CD4-positive, alpha-beta T cell treated with Interleukin-21 for 1 hour (primary cell): ENCODE measurements at places on chromosomes 12 and 14.

- DNase-seq: no peak
Measured at GRCh38 chr14:64938972-64939816, 3.4 kb downstream of the GPX2 start.

GRCh38 chr14:23559926-23560520 lies 4.0 kb downstream of the THTPA start:
- no peak for DNase-seq

DNA sequence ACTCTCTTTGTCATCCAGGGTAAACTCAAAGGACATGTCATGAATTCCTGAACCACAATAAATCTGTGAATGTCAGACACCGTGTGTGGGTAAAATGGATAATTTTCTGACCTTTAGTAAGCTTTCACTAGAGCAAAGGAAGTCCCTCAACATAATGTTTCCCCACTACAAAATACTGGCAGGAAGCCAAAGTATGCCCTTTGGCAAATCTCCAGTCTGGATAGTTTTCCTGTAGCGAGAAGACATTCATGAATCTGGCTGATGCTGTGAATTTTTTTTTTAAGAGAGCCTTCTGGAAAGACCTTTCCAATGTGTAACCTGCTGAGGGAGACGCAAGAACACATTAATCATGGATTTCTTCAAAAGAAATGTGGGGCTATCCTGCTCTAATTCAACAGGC lies 389.6 kb upstream of the DDHD1 start:
- no peak for DNase-seq

DNA sequence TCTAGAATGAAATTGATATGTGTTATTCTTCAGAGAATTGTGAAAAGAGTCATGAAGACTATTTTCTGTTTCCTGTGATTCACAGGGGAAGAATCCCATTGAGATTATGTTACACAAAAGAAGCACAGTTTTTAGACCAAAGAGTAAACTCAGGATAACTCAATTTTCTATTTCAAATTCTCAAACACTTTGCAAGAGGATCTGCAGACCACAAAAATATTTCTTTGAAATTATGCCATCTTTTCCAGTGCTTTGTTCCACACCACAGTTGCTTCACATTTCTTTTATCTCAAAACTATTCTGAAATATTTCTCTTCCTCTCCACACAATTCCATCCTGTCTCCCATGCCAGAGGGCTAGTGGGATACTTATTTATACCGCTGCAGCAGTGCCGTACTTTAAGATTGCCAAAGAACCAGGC lies 188.9 kb upstream of the FOXG1 start:
- DNase-seq: no peak

- DNase-seq: no peak
Measured at GRCh38 chr12:117343296-117343695, 18.1 kb downstream of the NOS1 start.

- peak; percentile 64 for DNase-seq
Measured at GRCh38 chr12:1591034-1591433, 3.3 kb downstream of the FBXL14 start.

DNA sequence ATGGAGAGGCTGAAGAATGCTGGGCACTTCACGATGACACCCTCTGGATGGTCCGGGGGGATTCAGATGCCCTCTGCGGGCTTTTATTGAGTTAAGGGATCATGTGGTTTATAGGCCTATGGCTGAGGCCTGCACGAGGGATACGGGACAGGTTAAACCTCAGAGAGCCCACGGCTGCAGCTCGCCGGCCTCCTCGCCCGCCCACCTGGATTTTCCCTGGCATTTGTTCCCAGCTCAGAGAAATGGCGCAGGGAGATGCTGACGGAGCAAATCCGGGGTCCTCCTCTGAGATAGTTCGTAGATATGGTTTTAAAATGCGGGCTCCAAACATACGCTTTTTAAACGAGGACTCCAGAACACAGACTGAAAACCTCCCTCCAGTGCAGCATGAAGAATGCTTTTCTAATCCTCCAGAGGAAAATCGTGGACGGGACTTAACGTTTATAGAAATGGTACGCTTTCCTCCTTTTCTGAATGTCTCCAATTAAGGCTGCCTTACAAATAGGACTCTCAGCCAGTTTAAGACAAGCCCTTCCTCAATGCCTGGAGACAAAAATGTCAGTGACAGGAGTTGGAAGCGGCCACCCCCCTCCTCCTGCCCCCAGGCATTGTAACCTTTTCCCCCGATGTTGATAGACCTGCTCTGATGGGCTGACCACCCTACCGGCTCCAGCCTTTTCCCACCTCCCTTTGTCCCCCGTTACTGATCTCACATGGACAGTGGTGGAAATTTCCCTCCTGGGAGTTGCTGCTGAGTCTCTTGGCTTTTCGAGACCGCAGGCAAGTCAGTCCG lies 16.6 kb downstream of the CCND2 start:
- DNase-seq: no peak

DNA sequence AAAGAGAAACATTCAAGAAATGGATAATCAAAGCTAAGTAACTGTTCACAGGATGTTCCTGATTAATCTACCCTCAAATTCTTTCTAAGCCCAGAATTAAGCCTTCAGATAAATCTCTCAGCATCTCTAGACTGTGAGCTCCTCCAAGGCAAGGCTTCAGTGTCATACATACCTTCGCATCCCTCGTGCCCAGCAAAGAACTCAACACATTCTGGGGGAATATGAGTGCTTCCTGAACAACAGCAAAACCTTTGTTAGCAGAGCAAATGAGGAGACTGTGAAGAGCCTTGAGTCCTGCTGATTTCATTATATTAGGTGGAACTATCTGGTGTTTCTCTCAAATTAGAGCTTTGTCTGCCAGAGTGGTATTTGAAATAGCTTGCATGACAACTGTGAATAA lies 401.8 kb upstream of the TMPO start:
- no peak for DNase-seq

GRCh38 chr12:34291001-34291400 lies 268.7 kb downstream of the ALG10 start:
- DNase-seq: no peak

DNA sequence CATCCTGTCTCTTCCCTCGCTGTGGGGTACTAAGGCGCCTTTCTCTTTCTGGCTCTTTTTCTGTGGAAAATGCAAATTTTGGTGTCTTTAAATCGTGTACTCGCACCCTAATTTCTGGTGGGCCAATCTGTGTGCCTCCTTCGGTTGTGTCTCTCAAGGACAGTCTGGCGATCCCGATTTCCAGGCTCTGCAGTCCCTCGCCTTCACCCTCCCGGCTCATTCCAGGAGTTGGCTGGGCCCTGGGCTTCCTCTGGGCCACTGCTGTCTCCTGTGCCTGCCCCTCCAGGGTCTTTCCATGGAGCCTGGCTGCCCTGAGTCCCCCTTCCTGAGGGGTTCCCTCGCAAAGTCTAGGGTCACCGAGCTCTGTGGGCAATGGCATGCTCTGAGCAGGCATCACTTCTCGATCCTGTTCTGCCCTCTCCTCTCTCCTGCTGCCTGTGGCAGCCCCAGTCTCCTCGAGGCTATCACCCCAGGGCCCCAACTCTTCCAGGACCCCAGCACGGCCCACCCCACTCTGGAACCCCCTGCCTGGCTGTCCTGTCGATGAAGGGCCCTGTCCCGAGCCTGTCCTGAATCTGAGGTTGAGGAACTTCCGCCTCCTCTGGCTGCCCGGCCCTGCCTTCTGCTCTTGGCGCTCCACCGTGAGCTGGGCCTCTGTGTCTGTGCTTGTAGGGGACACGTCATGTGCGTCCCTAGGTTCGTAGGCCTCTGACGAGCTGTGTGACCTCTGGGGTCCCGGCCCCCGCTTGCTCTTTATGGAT lies 24.1 kb downstream of the AHNAK2 start:
- no peak for DNase-seq

DNA sequence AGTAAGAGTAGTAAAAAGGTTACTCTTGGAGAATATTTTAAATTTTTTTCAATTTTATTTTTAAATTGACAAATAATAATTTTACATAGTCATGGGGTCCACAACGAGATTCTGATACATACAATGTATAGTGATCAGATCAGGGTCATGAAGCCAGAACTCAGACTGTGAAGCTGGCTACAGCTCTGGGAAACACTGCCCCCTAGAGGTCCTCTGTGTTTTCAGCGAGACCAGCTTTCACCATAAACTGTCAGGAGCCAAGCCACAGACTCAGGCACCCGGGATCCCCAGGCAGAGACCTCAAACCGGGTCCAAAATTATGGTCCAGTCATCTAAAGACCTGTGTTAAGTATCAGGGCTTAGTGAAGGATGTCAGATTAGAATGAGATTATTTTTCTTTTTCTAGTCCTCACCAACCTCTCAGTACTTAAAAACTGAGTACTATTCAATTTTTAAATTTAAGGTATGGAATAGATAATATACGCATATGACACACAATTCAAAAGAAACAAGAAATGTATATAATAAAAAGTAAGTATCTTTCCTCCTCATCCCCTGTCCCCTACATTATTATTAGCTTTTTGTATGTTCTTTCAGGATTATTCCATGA lies 397.1 kb downstream of the MDGA2 start:
- no peak for DNase-seq

DNA sequence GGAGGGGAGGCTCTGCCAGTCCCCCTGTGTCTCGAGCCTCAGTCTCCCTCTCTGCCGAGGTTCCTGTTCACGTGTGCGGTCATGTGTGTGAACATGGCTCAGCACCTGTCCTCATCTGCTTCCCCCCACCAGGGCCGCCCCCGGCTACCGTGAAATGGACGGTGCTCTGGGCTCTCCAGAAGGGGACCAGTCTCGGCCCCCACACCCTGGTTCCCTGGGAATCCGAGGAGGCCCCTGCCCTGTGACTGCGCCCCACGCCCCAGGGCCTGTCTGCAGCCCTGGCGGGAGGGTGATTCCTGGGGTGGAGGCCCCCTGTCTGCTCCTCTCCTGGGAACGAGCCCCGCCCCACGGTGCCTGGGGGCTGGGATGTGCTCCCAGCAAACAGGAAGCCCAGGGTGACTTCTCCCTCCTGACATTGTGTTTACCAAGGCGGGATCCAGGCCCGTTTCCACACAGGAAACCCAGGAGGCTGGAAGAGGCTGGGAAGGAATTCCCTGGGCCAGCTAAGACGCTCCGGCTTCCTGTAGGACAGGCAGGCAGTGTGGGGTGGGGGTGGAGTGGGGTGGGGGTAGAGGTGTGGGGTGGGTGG lies 46.6 kb downstream of the KIF26A start:
- no peak for DNase-seq

GRCh38 chr14:76929927-76930326 lies 98.6 kb downstream of the IRF2BPL start:
- DNase-seq: peak; percentile 77

GRCh38 chr12:110782094-110782493 lies 39.4 kb upstream of the PPP1CC start:
- DNase-seq: no peak

- DNase-seq: no peak
Measured at GRCh38 chr12:78392918-78393317, 471.7 kb upstream of the SYT1 start.
